ENCODE measurements at places on chromosomes 4 and X.

GRCh38 chrX:136658151-136658550 lies 10.2 kb downstream of the CD40LG start:
- no peak for DNase-seq

- DNase-seq, result no peak
Measured at GRCh38 chr4:141011901-141012315, 121.4 kb downstream of the RNF150 start.

GRCh38 chrX:124726881-124727280 lies 380.5 kb downstream of the SH2D1A start:
- no peak for DNase-seq

DNA sequence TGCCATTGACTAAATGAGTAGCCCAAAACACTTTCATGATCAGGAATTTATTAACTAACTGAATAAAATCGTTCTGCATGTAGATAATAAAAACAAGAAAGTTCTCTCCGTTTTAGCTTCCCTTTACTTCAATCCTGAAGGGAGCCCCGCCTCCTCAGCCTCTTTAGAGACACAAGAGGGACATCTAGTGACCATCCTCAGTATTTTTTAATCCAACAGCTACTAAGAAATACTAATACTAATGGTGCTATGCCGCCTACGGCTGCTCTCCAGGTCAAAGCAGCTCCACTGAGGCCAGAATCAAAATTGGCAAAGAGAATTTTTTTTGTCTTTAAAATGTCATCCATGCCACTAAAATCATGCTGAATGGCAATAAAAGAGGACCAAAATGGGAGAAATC lies 3.2 kb upstream of the PCDH19 start:
- DNase-seq, result no peak

GRCh38 chr4:163967263-163967662 lies 472.8 kb downstream of the TMA16 start:
- DNase-seq, result no peak

DNA sequence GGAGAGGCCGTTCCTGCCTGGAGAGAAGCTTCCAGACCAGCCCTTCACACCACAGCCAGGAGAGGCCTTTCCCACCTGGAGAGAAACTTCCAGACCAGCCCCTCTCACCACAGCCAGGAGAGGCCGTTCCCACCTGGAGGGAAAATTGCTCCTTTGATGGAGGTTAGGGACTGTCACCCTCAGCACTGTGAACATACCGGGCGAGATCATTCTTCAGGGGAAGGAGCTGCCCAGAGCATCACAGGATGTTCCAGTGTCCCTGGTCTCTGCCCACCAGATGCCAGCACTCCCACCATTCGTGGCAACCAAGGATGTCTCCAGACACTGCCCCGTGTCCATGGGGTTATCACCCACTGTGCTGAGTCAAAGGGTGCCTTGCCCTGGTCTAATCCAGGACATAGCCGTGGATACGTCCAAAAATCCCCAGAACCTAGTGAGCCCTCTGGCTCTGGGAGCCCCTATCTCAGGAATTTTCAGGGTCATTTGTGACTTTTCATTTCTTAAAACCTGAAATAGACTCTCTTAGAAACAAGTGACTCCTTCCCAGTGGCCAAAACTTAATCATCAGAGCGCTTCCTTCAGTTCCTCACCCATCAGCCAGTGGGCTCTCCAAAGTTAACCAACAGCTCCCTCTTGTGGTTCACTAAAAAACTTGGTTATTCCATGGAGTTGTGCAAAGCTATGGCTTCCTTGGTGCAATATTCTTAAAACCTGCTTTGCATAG lies 80.2 kb downstream of the CRMP1 start:
- DNase-seq, result peak; percentile 54

DNA sequence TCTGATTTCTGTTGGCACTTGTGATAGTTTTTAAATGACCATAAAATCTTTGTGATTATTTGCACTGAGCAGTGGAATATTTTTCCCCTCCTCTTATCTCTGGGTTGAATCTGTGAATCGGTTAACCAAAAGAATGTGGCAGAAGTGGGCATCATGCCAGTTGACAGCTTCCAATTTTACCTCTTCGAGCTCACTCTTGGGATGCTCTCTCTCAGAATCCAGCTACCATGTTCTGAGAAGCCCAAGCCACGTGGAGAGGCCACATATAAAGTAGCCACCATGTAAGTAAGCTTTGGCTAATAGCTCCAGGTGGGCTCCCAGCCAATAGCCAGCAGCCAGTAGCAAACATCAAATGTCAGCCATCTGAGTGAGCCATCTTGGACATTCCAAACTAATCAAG lies 12.9 kb upstream of the WDR19 start:
- DNase-seq, result no peak

GRCh38 chrX:17802756-17803155 lies 58.3 kb downstream of the RAI2 start:
- DNase-seq, result no peak

DNA sequence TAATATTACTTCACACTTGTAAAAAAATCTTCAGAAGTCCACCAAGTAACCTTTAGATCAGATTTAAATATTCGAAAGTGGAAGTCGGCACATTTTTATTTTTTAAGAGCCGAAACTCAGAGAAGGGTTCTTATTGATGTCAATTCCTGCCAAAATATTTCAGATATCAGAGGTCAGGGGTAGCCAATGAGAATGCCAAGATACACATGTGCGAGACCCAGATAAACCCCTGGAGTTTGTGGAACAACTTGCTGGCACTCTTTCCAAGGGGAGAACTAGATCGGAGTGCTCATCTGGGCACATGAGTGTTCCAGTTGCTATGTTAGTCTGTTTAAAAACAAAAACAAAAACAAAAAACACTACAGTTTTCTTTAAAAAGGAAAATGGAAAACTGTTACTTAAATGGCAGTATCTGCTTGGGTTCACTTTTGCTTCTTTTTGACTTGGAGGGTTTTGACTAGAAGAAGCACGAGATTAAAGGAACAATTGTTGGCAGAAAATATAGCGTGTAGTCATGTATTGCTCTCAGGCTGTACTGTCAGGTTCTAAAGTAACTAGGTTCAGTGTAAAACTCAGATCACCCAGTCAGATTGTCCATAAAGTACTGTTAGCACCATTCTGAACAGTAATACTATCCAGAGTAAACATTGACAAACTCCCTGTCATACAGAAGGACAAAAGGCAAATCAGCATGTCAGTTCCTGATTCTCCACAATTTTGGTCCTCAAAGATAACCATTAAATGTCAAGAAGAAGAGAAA lies 188.0 kb upstream of the PACRGL start:
- no peak for DNase-seq

- DNase-seq, result peak; percentile 4
Measured at GRCh38 chrX:17860811-17861488, at the start of gene RAI2. RAI2 (minus strand) TSS chrX:17861298; CDS start chrX:17802010, 59,288 bp downstream.

GRCh38 chrX:130097507-130098209 lies 12.6 kb downstream of the ELF4 start:
- no peak for DNase-seq

DNA sequence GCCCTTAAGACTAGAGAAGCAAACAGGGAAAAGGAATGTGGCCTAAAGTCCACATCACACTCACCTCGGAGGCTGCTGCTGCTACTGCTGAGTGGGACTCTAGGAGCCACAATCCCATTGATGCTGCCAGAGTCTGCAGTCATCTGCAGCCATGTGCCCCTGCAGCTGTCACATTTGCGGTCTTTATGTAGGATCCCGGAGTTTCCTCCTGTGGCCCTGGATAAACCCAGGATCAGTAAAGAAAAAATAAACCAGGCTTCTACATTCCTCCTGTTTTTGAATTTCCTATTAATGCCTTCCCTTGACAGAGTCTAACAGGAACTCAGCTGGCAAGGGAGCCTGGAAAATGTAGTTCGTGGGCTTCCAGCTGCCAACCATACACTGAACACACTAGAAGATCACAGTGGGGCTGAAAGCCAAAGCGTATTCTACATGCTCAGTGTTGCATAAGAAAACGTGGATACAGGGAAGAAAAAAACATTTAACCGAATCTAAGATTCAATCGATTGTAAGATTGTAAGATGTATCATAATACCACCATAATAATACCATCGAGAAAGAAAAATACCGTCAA lies 10.3 kb upstream of the PHEX start:
- DNase-seq, result no peak

GRCh38 chrX:68995780-68996551 lies 167.1 kb downstream of the EFNB1 start:
- DNase-seq, result no peak

GRCh38 chr4:16233569-16234177 lies 7.4 kb upstream of the TAPT1 start:
- no peak for DNase-seq

DNA sequence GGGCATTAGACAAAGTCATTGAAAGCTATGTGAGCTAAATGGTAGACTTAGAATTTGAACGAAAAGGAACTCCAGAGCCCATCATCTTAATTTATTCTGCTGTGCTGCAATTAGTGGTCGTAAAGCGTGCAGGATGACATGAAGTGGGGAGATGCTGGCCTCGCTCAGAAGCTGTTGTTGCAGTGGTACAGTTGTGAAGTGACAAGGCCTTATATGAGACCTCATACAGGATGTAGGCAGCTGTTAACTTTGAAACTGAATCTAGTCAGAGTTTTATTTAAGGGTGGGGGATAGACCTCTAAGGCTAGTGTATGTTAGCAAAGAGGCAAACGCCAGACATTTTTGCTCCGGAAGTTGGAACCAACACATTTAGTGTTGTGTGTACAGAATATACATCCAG lies 13.4 kb downstream of the KLF3 start:
- no peak for DNase-seq

Measured in GM12892 (cell line).